ENCODE measurements at places on chromosomes 1 and 21.
A peak's percentile ranks its signal among the peaks of the same experiment; 100 is the strongest.

DNA sequence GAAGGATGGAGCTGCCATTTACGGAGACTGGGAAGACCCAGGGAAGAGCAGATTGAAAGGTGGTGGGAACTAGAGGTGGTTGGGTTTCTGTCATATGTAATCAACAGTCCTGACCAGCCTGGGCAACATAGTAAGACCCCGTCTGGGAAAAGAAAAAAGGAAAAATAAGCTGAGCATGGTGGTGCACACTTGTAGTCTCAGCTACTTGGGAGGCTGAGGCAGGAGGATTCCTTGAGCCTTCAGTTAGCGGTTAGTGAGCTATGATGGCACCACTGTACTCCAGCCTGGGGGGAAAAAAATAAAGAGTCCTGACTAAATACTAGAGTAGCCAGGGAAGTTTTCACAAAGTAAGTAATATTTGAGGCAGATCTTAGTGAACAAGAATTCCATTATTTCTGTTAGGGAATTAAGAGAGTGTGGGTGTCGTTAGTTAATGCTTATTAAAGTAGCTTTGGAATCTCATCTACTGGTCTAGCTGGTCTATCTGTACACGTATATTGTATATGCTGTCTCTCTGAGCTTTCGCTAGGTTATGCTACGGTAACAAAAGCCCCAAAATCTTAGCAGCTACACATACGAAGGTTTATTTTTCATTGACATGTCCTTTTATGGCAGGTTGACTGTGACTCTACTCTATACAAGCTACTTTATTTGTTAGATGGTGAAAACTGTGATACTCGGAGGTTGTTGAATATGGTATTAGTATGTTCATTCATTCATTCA, 4.4 kb downstream of the NBPF1 start:
- peak; percentile 34 for DNase-seq

DNA sequence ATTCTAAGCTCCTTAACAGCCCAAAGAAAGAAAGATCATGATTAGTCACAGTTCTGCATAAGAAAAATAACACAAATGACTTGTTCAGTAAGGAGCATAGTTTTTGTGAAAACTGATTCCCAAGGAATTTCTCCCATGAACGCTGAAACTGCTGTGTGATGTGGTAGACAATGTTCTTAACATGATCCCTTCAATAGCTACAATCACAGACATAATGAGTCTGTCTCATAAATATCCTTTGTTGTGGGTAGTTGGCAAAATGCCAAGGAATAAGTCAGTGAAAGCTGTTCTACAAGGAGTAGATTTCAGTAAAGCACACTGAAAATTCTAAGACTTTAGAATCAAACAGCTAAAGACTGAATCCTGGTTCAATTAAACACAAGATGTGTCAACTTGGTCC, 404.8 kb downstream of the HLX start:
- no peak for DNase-seq

DNA sequence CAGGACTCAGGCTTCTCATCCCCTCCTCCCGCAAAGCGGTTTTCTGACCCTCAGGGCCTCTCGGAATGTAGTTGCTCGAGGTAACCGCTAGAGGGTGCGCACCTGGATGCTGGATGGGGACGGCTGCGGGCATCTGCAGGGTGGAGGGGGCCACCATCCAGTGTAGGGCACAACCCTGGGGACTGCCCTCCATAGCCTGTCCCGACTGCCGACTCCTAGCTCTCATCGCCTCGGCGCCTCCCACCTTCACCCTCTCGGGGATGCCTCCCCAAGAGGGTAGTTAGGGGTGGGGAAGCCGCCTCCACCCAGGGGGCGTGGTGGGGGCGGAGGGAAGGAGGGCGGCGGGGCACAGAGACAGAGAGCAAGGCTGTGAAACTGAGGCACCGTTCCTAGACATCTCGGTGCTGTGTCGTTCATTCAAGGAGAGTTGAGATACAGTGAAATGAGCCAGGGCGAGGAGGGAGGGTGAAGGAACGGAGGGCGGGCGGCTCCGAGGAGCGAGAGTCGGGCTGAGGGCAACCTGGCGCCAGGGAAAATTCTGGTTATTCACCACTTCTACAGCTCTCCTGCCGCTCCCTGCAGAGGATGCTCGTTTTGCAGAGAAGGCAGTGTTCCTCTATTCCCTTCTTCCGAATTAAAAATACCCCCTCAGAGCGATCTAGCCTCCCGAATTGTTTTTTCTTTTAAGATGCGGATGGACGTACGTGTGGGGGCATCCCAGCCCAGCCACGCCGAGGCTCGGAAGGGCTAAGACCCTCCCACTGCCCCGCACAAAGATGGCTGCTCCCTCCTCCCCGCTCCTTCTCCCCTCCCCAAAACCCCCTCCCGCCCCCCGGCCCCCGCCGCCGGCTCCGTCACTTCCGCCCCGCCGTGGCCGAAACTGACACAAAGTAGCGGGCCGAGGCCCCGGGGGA, at the start of gene ATP8B2:
Gene ATP8B2, plus strand, starts transcription at position 857 of the 914 bp plus-strand sequence. CDS start 2,617 bp downstream, outside the sequence.
- DNase-seq, result peak; percentile 89

DNA sequence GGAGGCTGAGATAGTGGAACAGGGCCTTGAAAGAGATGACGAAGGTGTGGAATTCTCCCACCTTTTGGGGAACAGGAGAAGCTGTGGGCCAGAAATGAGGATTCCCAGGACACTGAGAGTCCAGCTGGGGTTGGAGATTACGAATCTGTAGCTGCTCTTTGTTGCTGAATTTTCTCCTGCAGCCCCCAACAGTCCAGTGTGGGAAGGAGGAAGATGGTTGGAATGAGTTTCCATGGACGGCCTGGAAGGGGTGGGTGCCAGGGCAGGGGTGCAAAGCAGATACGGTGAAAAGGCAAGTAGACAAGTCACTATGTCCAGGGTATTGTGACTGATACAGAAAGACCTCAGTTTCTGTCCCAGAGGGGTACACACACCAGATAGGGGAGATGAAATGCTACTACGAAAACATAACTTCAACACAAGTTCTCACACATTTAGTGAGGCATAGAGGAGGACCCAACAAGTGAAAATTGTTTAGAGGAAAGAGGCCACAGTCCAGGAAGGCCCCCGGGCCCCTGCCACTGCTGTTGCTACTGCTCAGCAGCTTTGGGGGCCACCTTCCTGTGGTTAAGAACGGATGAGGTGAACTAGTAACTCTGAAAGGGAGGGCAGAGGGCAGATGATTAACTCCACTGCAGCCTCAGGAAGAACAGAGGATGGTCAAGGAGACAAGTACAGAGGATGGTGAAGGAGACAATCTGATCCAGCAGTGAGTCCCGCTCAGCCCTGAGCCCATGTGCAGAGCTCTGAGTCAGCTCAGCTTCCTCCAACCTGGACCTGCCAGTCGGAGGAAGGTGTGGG, 7.3 kb downstream of the CD244 start:
- no peak for DNase-seq

DNA sequence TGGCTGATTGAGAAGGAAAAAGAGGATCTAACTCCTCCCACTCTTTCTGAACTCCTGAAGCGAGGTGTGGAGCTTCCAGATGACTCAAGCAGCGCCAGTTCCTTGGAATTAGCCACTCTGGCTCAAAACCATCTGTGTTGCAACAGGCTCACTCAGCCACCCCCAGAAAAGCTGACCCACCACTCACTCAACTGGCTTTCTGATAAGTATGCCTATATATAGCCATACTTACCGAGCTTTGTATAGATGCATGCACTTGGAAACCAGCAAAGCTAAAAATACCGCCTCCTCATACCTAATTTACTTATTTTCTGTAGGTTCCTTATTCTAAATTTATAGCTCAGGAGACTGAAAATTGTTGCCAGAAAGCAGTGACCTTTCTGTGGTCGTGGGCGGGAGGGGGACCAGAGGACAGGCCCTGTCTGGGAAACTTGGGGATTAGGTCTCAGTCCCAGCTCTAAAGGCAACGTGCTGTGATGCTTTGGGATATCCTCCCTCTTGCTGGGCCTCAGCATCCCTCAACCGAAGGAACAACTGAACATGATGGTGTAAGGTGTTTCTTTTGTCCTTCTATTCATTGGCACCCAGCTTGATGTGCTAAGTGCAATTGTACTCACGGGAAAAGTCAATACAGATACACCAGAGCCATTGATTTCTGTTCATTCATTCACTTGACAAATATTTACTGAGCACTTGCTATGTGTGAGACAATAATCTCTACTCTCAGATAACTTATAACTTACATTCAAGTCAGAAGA, 65.7 kb downstream of the NENF start:
- no peak for DNase-seq

DNA sequence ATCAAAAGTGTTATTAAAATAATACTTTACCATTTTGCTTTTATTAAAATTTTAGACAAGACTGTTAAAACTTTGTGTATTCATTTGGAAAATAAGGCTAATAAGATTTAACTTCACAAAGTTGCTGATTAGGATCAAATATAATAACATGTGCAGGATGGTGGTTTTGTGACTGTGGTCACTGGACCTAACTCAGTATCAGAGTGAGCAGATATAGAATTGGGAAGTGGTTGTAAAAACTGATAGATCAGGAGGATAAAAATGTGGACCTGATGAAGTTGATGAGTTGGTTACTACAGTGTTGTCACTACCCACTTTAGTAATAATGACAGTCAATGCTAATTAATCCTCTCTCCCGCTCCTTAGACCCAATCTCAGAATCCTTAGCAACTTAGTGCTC, 186.4 kb downstream of the AKT3 start:
- DNase-seq, result no peak

DNA sequence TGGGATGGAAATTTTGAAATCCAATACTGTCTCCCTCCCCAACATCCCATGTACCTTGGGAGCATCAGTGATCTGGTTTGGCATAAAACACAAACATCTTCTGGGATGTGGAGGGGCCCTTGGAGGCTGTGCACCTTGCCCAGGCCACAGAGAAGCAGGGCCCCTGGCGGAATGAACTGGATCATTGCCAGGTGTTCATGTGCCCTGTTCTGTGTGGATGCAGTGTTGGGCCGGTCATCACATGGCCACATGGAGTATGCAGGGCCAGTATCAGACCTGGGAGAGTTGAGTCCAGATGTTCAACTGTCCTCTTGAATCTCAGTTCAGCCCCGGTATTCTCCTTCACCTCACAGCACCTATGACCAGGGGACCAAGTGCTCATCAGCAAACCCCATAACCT, 26.9 kb downstream of the ARHGEF10L start:
- no peak for DNase-seq

- DNase-seq, result no peak
Measured at GRCh38 chr1:151369302-151369610, 3.2 kb downstream of the SELENBP1 start.

DNA sequence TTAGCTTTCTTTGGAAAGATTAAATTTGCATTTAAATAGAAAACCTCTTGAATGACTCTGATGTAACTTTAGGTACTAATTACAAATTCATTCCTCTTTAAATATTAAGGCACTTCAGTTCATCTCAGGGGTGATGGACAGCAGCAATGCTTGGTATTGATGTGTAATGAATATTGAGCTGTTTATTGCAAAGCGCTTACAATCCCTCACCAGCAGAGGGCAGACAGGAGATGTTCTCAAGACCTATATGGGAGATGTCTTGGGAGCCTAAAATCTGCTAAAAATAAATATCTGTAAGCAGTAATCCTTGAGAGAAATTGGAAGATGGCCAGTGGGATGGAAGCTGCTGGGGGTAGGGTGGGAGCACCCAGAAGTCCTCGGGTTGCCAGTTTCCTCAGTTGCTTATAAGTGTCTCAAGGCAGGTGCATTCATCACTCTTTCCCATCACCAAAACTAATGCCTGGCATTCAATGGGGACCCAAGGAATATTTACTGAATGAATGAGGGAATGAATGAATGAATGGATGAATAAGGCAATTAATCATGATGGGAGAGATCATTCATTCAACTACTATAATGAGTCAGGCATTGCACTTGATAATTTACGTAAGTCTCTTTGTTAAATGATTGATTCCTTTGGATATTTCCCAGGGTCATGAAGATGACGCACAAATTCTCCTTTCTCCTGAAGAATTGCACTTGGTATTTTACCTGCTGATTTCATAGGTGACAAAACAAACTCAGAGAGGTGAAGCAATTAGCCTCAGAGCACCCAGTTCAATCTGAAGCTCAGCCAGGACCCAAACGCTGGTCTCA, 2.3 kb downstream of the KLHDC8A start:
- no peak for DNase-seq

- DNase-seq, result peak; percentile 89
Measured at GRCh38 chr1:34924759-34925555, 4.5 kb downstream of the DLGAP3 start.

GRCh38 chr1:9699361-9699760, 47.8 kb downstream of the PIK3CD start:
- DNase-seq, result no peak

- DNase-seq, result no peak
Measured at GRCh38 chr1:164191191-164191590, 367.8 kb upstream of the PBX1 start.

DNA sequence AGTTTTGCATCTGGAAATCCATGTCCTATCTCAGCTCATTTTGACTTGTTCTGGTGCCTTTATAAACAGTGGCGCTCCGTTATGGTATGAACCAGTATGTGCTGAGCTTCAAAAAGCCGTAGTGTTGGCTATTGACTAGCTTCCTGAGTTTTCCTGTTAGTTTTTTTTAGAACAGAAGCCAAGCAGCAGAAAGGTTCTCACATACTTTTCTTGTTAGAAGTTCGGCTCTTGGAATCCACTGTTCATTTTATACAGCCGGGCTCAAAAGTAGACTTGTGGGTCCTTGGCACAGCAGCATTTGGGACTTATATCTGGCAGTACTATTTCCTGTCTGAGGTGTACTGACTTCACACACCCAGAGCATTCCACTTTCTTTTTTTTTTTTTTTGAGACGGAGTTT, 63.8 kb downstream of the TBCE start:
- DNase-seq, result no peak

DNA sequence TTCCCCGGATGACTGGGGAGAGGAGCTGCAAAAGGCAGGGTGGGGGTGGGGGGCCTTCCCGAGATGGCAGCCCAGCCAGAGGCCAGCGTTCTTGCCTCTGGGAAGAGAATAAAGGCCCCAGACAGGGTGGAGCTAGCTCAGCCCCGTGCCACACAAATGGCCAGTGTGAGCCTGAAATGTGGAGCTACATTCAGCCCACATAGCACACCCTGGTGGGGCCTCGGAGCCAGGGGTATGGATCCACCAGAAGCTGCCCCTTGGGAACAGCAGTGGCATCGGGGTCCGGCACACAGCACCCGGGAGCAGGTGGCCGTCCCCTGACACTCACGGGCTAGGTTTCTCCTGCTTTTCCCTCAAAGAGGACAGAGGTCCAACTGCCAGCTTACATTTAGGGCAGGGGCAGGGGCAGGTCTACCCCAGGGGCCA, 93.9 kb downstream of the PDE9A start:
- DNase-seq, result no peak

- DNase-seq, result no peak
Measured at GRCh38 chr1:200108659-200109058, 81.1 kb downstream of the NR5A2 start.

- no peak for DNase-seq
Measured at GRCh38 chr1:91718368-91718767, 167.6 kb downstream of the TGFBR3 start.

Data from ecto neural progenitor cell (in vitro differentiated cells).